Glutamatergic neuron (in vitro differentiated cells): ENCODE measurements at places on chromosomes 5 and 9. TPM values are rescaled to one million over a fixed set of nuclear protein-coding genes. Genes with fewer than 3 reads are reported as not detected.

DNA sequence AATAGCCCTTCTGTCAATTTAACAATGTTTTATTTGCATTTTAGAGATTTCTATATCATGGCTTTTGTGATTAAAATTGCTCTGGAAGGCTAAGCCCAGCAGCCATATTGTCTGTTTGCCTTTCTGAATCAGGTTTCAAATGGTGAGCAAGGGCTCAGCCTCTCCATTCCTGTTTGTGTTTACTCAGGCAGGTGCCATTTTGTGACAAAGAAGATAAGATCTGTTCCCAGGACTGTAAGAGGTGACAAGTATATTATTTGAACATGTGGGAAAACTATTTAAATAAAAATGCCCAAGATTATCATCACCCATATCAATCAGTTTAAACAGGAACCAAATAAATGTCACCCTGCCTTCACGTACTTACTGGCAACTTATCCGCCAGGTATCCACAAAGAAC, 641.3 kb upstream of the KLF4 start:
- H3K4me1 ChIP-seq: peaks cover 4% of the 10 kb centered on the region
- H3K27me3 ChIP-seq: no peaks in the 10 kb centered on the region
- DNase-seq: no peak
- no peak overlapping the region for H3K27ac ChIP-seq

DNA sequence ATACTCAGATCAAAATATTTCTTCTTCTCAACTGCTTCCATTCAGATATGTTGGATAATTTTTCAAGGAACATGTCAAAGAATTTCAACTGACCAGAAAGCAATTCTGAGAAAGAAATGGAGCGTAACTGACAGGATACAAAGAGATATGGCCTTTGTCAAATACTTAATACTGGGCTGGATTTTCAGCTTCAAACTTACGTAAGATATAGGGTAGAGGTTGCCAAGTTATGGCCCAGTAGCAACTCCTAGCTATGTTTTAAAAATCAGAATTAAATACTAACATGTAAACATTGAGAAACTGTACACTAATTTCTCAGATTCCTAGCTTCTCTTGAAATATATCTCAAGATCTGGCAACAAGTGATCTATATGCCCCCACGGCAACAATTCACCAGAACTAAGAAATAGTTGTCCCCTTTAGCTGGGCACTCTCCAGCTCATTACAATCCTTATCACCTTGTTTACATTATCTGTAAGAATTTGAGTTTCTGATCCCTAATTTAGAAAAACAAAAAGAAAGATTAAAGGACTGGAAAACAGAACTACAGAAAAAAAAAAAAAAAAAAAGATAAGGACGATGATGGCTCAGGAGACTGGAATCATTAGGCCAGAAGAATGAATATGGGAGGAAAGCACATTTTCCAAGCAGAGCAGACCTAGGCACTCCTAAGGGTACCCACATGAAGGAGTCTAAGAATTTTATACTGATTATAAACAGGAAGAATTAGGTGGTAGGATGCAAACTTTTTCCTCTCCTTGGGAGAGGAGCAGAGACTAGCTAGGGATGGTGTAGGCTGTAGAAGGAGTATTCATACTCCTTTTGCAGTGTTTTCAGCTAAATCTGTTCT, 23.0 kb downstream of the INIP start:
- no peaks in the 10 kb centered on the region for H3K27me3 ChIP-seq
- H3K4me3 ChIP-seq: no peak overlapping the region
- peaks cover 7% of the 10 kb centered on the region for H3K36me3 ChIP-seq
- DNase-seq: no peak
- H3K27ac ChIP-seq: no peak overlapping the region
- no peaks in the 10 kb centered on the region for H3K4me1 ChIP-seq

DNA sequence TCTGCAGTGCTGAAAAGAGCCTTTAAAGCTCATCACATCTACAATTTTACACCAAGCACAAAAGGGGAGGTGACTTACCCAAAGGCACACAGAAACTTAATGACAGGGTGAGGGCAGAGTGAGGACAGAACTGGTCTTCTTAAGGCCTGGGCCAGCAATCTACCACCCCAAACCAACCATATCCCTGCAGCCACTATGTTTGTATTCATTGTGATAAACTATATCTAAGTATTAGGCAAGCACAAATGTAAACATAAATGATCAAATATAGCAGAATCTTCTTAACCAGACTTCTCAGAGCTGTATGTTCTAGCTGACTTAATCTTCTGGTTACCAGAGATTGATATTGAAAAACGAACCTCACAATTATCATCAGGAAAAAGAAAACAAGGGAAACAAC, 47.9 kb upstream of the RNF38 start:
- peaks cover 2% of the 10 kb centered on the region for H3K27me3 ChIP-seq
- H3K4me3 ChIP-seq: no peak overlapping the region
- peaks cover 12% of the 10 kb centered on the region for H3K4me1 ChIP-seq
- H3K36me3 ChIP-seq: no peaks in the 10 kb centered on the region

GRCh38 chr9:120416781-120417427, 163.1 kb downstream of the CDK5RAP2 start:
- H3K36me3 ChIP-seq: no peaks in the 10 kb centered on the region
- H3K4me3 ChIP-seq: no peak overlapping the region

DNA sequence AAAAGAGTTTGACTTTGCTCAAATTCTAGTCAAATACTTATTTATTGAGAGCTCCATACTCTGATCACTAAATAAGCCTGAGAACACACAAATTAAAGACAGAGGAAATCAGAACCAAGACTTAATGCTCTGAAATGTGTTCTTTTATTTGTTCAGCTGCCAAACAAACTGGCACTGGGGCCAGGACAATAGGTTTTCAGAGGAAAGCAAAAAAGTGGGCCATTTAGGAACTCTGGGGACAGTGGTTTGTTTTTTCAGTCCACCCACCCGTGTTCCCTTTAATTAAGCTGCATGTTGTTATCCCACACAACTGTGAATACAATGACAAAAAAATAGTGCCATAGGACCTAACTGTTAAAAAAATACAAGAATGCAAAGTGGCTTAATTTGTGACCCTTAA, 95.4 kb upstream of the RETREG1 start:
- peaks cover 11% of the 10 kb centered on the region for H3K36me3 ChIP-seq
- H3K27ac ChIP-seq: no peak overlapping the region
- peaks cover under 1% of the 10 kb centered on the region for H3K27me3 ChIP-seq
- H3K4me1 ChIP-seq: peaks cover 31% of the 10 kb centered on the region

GRCh38 chr5:50874306-50875001, 208.0 kb downstream of the PARP8 start:
- H3K4me3 ChIP-seq: no peak overlapping the region
- H3K36me3 ChIP-seq: no peaks in the 10 kb centered on the region
- no peak for DNase-seq
- H3K4me1 ChIP-seq: no peaks in the 10 kb centered on the region

DNA sequence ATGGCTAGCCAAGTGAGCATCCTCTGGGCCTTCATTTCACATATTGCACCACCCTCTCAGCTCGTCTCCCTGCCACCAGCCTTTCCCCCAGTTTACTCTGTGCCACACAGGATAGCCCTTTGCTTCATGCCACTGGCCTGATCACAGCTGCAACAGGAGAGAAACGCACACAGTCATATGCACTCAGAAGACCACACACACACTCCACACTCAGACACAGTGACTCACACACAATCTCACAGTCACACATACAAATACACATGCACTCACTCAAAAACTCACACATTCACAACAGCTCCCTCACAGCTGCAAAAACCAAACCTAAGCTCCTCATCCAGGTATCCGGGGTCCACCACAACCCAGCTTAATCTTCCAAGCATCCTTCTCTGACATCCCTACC, 38.7 kb downstream of the TTC39B start:
- no peaks in the 10 kb centered on the region for H3K36me3 ChIP-seq
- H3K27me3 ChIP-seq: peaks cover 5% of the 10 kb centered on the region
- no peak overlapping the region for H3K27ac ChIP-seq

DNA sequence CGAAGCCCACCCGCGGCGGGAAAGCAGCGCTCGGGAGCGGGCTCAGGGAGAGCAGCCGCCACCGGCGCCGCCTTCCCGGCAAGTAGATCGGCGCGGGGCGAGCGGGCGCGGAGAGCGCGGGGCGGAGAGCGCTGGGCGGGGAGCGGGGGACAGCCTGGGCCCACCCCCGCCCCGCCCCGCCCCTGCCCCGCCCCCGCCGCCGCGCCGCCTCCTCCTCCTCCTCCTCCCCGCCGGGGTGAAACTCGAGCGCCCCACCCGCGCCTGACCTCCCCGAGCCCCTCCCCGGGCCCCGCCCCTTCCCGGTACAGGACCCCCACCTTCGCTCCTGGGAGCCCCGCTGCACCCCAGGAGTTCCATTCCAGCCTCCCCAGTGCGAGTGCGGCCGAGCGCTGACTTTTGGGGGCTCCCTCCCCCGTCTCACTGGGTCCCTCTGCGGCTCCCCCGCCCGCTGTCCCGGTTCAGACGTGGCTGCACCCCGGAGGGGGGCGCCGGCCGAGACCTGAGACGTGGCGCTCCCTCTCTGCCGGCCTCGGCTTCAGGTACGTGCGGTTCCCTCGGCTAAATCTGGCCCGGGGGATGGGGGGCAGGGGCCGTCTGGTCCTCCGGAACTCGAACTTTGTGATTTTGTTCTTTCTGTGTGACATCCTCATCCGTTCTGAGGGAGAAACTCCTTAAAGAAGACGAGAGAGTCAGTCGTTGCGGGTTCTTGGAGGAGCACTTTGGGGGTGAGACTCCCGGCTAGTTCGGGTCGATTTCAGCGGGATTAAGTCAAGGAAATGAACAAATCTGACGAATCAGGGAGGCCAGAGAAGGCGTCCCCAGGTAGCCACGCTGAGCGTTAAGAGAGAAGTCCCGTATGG, at the start of gene SEMA5A:
Gene SEMA5A (minus strand): TSS at position 84 of the 860 bp plus-strand sequence. CDS start 166,129 bp downstream, outside the sequence.
- H3K27ac ChIP-seq: no peak within 1 kb of the TSS
- no peaks in the 10 kb centered on the region for H3K36me3 ChIP-seq
- H3K4me1 ChIP-seq: peaks cover 7% of the 10 kb centered on the region
- H3K4me3 ChIP-seq: peak within 1 kb of the TSS; percentile 85
- H3K27me3 ChIP-seq: peaks cover 5% of the 10 kb centered on the region
- peak; percentile 71 for DNase-seq

DNA sequence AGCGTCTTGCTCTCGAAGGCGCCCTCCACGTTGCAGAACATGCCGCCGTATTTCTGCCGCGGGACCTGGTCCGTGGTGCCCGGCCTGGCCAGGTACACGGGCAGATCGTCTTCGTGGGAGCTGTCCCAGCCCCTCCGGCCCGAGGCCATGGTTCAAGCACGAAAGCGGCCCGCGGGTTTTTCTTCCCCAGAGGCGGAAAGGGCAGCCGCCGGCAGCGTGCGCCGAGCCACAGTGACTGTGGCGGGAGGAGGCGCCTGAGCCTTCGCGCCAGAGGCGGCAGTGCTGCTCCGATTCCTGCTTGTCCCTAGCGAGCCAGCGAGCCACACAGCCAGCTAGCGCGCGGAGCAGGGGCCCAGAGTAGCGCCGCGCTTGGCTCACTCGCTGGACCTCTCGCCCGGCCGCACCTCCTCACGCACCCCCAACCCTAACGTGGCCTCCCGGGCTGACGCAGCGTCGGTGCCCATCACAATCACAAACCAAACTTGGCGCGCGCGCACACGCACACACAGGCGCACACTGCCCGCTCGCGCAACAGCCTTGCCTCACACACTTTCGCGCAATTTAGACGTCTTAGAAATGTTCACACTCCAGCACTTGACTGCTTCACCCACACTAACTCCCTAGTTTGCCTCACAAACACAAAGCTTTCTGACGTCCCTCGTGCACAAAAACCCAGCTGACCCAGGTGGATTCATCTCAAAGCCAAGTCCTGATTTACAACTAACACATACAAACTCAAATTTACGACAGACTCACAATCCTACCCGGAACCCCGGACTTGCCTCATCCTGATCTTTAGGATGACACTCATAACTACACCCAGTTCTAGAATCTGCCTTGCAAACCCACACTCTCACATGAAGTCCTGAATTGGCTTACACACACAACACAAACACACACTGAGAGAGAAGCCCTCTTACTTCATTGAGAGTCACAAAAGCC, at the start of gene DPYSL3:
Gene DPYSL3 (minus strand): TSS at position 359 of the 942 bp plus-strand sequence. CDS start 210 bp downstream, at position 149.
- peak within 1 kb of the TSS; percentile 97 for H3K4me3 ChIP-seq
- H3K27ac ChIP-seq: peak within 1 kb of the TSS; percentile 53
- DNase-seq: peak; percentile 84
- H3K4me1 ChIP-seq: peaks cover 3% of the 10 kb centered on the region
- peaks cover 4% of the 10 kb centered on the region for H3K36me3 ChIP-seq

- H3K4me1 ChIP-seq: peaks cover 18% of the 10 kb centered on the region
- no peaks in the 10 kb centered on the region for H3K27me3 ChIP-seq
- DNase-seq: no peak
- H3K27ac ChIP-seq: no peak overlapping the region
Observed at GRCh38 chr9:95061916-95062595, 255.5 kb downstream of the FANCC start.

- no peak for DNase-seq
- no peaks in the 10 kb centered on the region for H3K27me3 ChIP-seq
- no peaks in the 10 kb centered on the region for H3K4me1 ChIP-seq
- no peaks in the 10 kb centered on the region for H3K36me3 ChIP-seq
- H3K27ac ChIP-seq: no peak overlapping the region
- H3K4me3 ChIP-seq: no peak overlapping the region
Observed at GRCh38 chr9:2889023-2889422, 45.1 kb upstream of the PUM3 start.

- H3K27ac ChIP-seq: no peak overlapping the region
- no peak for DNase-seq
- H3K27me3 ChIP-seq: no peaks in the 10 kb centered on the region
- peaks cover 4% of the 10 kb centered on the region for H3K36me3 ChIP-seq
Observed at GRCh38 chr5:117327511-117327910, 752.9 kb upstream of the SEMA6A start.

DNA sequence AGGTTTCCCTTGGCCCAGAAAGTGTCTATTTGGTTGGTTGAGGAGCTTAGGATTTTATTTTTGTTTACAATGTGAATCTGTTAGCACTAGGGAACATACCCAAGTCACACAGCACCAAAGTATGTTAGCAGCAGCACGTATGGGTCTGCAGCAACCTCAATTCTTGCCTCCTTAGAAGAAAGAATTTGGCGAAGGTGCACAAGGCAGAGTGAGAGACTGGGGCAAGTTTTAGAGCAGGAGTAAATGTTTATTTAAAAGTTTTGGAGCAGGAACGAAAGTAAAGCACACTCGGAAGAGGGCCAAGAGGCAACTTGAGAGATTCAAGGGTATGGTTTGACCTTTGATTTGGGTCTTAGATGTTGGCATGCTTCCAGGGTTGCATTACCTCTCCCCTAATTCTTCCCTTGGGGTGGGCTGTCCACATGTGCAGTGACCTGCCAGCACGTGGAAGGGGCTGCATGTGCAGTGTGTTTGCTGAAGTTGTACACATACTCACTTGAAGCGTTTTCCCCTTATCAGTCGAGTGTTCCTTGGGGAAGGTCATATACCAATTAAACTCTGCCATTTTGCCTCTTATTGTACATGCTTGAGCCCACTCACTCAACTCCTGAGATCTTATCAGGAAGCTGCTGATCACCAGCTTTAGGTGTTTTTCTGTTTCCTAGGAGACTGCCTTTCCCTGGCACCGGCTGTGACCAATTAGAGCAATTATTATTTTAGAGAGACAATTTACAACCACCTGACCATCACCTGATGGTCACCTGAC, 64.9 kb upstream of the SHC3 start:
- no peak overlapping the region for H3K4me3 ChIP-seq
- no peaks in the 10 kb centered on the region for H3K36me3 ChIP-seq
- H3K27ac ChIP-seq: no peak overlapping the region
- no peaks in the 10 kb centered on the region for H3K27me3 ChIP-seq

The LECT2 gene
- not detected for total RNA-seq

The TXNDC8 gene
- not detected for total RNA-seq

The DOCK8 gene
- total RNA-seq: 0.22 TPM

The SLC36A3 gene
- not detected for total RNA-seq

The POLR3G gene
- total RNA-seq: 3.9 TPM
